Activated CD4-positive, alpha-beta T cell treated with anti-CD3 and anti-CD28 coated beads for 24 hours (primary cell): ENCODE measurements at places on chromosomes 3 and 15.

DNA sequence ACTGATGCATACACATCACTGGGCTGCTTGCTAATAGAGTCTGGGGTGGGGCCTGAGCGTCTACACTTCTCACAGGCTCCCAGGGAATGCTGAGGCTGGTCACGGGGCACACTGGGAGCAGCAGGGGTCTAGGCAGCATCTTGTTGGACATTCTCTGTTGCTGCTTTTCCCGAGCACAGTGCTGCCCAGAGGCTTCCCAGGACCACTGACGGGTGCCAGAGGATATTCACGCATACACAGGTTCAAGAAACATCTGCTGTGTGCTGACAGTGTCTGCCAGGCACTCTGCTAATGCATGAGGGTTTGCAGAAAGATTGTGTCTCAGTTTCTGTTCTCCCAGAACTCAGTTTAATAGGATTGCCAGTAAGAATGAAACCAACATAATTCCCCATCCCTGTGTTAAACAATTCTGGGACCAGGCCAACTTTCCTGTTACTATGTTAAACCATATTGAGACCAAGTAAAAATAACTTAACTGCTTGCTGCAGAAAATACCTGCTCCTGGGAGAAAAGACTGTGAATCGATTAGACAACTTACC, 23.9 kb upstream of the BCL2L10 start:
- no peak for DNase-seq

- DNase-seq: no peak
These were observed 97.6 kb downstream of the TPRG1 start for GRCh38 chr3:189269365-189269764.

DNA sequence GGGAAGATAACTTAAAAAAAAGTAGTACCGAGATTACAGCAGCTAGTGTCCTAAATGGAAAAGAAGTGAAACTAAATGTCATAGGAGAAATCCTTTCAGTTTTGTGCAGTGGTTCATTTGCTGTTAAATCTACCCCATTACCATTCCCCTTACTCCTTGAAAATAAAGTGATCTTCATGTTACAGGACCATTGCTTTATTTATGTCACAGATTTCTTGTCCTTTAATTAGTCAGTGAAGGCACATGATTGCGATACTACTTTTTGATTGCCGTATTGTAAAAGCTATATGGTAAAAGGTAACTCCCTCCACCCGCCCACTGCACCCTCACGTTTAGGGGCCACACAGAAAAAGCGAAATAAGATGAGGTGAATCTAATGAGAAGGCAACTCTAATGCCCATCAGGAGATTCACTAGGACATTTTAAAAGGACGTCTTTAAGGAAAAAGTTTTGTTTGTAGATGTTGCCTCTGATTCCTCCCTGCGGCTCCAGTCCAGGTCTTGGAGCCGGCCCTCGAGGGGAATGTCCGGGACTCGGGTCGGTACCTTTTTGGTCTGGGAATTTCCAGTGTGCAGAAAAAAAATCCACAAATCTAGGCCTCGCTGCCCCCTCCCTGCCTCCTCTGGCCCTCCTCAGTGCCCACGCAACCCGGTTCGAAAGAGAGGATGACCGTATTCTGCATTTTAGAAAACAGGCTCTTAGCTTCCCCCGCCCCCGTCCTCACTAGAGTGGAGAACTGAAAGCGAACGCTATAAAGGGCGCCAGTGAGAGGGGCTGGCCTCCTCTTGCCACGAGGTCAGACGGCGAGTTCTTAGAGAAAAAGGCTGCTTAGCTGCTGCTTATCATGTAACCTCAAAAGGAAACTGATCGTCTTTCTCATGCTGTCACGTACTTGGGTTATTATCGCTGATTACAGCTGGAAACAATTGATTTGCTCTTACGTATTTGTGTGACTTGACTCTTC, 21.8 kb upstream of the NFKBIZ start:
- DNase-seq: peak; percentile 80

DNA sequence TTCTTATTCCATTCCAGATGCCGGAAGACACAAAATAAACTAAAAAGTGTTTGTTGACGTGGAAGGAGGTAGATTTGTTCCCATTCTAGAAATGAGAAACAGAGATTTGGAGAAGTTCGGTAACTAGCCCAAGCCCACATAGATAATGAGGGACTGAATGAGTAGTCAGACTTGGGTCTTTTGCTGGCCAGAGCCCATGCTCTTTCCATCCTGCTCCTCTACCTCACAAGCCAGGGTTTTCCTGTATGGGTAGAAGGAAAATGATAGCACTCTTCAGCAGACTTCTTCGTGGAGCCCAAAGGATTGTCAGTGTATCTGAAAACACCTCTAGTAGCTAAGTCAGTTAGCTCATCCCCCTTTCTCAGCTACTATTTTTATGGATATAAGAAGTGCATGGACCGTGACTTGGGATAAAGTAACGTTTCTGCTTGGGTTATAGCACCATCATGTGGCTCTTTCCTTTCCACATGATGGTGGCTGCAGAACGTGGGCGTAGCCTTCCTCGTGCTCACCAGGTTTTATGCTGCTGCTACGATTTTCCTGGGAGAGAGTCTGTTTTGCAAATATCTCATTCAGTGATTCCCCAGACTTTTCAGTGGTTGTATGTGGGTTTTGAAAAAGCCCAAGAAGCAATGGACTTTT, 84.6 kb downstream of the DGKG start:
- DNase-seq: no peak

DNA sequence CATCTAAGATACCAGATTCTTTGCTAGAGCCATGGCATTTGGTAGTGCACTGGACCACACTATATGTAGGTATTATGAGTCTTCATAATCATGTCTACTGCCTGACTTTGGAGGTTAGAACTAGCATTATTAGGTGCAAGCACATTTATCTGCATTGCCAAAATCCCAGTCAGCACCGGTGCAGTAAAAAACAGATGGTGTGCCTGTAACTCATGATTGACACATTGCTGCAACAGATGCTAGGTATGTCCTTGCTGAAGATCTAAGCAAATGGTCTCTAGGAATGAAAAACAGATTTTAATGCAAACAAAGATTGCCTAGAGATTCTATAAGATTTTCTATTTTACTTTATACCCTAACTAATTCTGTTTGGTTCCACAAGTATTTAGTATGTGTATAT, 47.7 kb downstream of the MYO5A start:
- DNase-seq: no peak

GRCh38 chr3:46284981-46285683, 42.9 kb downstream of the CCR3 start:
- DNase-seq: no peak

DNA sequence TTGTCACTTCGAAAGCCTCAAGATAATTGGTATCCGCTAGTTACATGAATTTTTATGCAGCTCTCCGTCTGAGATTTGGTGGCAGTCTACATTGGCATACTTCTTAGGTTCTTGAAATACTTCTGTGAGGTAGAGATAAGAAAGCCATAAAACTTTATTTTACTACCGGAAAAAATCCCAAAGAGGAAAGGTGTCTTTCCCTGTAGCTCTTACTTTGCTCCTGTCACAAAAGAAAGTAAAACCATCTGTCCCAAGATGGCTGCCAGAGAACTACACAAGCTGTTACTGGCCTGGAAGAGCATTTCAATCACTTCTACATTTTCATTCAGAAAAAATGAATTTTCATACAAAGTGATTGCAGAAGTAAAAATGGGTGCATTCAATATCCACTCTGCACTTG, 214.8 kb upstream of the ST8SIA2 start:
- DNase-seq: no peak

DNA sequence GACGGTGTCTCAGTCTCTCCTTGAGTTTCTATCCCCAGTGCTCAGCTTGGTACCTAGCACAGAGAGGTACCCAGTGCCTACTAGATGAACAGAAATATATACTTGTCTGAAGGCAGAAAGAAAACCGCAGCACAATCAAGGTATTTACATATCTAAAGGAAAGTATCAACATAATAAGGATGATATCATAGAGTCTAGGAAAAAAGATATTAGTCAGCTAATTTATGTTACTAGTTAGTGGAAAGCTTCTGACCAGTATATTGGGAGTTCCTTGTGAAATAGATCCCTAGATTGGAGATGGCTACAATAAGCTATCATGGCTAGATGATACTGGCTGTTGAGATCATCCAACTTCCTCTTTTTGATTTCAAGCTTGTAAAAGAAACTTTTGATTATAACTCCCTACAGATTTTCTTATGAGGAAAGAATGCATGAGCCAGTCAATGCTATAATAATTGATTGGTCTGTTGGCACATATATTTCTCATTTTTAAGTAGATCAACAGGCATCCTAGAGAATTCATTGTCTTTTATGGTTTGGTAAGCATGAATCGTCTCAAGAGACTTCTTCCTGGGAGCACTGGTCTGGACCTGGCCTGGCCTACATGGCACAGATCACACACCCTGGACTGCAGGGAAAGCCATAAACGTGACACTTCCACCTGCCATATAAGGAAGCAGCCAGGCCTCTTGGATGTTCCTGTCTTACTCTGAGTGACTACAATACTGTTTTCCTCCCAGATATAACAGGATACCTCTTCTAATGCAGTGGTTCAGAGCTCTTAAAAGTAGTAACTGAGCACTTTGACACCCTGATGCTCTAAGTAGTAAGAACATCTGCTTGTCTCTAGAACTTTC, 60.7 kb downstream of the IMPG2 start:
- no peak for DNase-seq

GRCh38 chr3:194205675-194206133, 69.8 kb downstream of the HES1 start:
- peak; percentile 11 for DNase-seq

DNA sequence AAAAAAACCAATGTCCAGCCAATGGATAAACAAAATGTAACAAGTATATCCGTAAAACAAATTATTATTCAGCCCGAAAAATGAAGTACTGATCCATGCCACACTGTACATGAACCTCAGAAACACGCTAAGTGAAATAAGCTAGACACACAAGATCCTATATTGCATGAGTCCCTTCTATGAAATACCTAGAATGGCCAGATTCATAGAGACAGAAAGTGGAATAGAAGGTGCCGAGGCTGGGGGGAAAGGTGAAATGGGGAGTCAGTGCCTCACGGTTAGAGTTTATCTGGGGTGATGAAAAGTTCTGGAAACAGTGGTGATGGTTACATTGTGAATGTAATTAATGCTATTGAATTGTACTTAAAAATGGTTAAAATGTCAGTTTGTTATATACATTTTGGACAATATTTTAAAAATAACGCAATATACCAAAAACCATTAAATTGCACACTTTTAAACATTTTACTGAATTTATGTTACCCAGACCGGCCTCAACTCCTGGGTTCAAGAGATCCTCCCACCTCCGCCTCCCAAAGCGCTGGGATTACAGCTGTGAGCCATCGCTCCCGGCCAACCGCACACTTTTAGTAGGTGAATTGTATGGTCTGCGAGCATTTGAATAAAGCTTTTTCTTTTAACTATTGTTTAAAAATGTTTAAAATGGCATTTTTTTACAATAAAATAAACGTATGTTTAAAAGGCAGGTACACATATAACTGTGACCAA, 2.1 kb downstream of the RNF168 start:
- no peak for DNase-seq

DNA sequence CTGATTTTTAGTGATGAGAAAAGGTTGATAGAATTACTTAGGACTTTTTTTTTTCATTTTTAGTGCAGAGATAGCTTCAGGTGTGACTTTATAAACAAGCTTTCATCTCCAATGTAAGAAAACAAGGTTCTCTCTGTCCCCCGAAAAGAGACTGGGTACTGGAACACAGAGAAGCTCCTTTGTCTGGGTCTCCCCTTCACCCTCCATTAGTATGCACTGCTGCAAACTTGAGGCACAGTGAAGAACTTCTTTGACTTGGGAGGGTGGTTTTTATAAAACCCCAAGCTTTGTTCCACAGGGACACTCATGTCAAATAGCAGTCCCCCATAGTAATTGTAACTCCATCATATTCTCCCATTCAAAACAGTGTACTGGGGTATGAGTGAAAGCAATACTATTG, 93.5 kb upstream of the SOX2 start:
- DNase-seq: no peak

DNA sequence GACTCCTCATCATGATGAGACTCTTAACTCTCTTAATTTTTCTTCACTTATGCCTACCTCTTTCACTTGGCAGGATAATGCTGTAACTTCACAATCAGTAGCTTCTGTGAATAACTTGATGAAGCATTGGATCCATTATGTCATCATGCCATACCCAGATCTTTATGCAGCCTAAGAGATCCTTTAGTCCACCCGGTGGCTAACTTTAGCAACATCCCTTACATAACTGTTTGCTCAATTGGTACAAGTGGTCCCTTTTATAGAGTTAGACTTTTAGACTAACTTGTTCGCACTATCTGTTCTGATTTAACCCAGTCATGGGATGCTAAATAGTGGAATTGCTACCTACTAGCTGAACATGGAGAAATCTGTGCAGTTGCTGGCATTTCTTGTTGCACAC, 184.5 kb downstream of the USP13 start:
- no peak for DNase-seq

- DNase-seq: no peak
These were observed 6.5 kb downstream of the DAG1 start for GRCh38 chr3:49476563-49476962.

DNA sequence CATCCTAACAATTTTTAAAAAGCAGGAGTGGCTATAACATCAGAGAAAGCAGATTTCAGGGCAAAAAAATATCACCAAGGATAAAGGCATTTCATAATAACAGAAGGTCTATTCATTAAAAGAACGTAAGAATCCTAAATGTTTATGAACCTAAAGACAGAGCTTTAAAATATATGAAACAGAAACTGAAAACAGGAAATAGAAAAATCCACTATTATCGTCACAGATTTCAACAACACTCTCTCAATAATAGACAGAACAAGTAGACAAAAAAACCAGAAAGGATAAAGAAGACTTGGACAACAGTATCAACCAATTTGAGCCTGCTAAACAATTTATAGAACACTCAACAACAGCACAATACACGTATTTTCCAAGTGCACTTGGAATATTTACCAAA, 71.4 kb downstream of the FBXL22 start:
- no peak for DNase-seq

GRCh38 chr15:65841121-65841930, 28.0 kb upstream of the RAB11A start:
- no peak for DNase-seq

- DNase-seq: no peak
These were observed 591.9 kb downstream of the ROBO1 start for GRCh38 chr3:79175870-79176269.

DNA sequence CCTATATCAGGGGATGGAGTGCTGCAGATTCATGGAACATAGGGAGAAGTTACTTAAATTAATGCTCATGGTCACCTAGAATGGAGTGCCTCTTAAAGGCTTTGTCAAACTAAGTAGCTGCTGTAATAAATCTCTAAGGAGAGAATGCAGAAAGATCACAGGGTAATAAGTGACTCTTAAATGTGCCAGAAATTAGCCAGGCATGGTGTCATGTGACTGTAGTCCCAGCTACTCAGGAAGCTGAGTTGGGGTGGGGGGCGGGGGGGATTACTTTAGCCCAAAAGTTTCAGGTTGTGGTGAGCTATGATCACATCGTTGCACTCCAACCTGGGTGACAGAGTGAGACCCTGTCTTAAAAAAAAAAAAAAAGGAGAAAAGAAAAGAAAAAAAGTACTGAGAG, 90.9 kb upstream of the ASB14 start:
- DNase-seq: no peak
